ENCODE measurements at places on chromosomes 7 and 10.
A peak's percentile ranks its signal among the peaks of the same experiment; 100 is the strongest.

- H3K36me3 ChIP-seq: no peaks in the 10 kb centered on the region
- H3K4me3 ChIP-seq: no peak overlapping the region
- peaks cover 3% of the 10 kb centered on the region for H3K4me1 ChIP-seq
- no peak for DNase-seq
- peaks cover 24% of the 10 kb centered on the region for H3K27me3 ChIP-seq
Measured at GRCh38 chr10:117609796-117610170, 67.2 kb downstream of the EMX2 start.

GRCh38 chr7:25014756-25015155 lies 34.8 kb upstream of the OSBPL3 start:
- no peaks in the 10 kb centered on the region for H3K36me3 ChIP-seq
- no peak overlapping the region for H3K4me3 ChIP-seq
- H3K27me3 ChIP-seq: peaks cover 1% of the 10 kb centered on the region
- H3K4me1 ChIP-seq: no peaks in the 10 kb centered on the region

DNA sequence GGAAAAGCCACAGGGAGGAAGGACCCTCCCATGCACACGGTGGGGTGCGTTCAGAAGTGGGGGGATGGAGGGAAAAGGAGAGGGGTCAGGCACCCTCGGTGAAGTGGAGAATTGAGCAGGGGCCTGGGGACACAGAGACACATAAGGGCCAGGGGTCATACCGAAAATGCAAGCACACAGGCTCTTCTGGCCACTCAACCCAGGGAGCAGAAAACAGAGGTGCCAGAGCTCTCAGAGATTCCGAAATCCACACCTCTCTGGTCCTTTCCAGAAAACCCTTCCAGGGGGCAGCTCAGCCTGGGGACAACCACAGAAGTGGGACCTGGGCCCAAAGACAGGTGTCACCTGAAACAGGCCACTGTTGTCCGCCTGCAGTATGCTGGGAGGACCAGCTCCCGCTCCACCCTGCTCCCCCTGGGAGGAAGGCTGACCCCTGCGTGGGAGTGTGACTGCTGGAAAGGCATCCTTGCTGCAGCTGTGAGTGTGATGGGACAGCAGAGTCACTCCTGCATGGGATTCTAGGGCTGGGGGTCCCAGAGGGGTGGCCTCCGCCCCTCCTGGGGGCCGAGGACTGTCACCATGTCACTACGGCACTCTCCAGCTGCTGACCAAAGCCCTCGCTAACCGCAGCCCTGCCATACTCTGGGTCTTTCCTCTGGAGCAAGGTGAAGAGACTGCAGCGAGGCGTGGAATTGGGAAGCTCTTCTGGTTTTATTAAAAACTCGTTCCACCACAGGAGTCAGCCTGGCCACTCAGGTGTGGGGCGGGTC lies 63.1 kb downstream of the TMEM209 start:
- DNase-seq: no peak
- H3K27me3 ChIP-seq: no peaks in the 10 kb centered on the region
- peak overlapping the region; percentile 67 for H3K27ac ChIP-seq
- H3K4me3 ChIP-seq: peak overlapping the region; percentile 80
- H3K4me1 ChIP-seq: peaks cover 32% of the 10 kb centered on the region
- H3K36me3 ChIP-seq: peaks cover 7% of the 10 kb centered on the region

- no peaks in the 10 kb centered on the region for H3K36me3 ChIP-seq
- DNase-seq: no peak
- no peak overlapping the region for H3K27ac ChIP-seq
- peaks cover 96% of the 10 kb centered on the region for H3K4me1 ChIP-seq
Measured at GRCh38 chr10:35372329-35372728, 36.0 kb downstream of the CCNY start.

GRCh38 chr7:76023002-76023401 lies 24.8 kb downstream of the STYXL1 start:
- peaks cover 19% of the 10 kb centered on the region for H3K4me1 ChIP-seq
- peaks cover 20% of the 10 kb centered on the region for H3K36me3 ChIP-seq
- no peak overlapping the region for H3K4me3 ChIP-seq
- H3K27me3 ChIP-seq: no peaks in the 10 kb centered on the region
- no peak overlapping the region for H3K27ac ChIP-seq

DNA sequence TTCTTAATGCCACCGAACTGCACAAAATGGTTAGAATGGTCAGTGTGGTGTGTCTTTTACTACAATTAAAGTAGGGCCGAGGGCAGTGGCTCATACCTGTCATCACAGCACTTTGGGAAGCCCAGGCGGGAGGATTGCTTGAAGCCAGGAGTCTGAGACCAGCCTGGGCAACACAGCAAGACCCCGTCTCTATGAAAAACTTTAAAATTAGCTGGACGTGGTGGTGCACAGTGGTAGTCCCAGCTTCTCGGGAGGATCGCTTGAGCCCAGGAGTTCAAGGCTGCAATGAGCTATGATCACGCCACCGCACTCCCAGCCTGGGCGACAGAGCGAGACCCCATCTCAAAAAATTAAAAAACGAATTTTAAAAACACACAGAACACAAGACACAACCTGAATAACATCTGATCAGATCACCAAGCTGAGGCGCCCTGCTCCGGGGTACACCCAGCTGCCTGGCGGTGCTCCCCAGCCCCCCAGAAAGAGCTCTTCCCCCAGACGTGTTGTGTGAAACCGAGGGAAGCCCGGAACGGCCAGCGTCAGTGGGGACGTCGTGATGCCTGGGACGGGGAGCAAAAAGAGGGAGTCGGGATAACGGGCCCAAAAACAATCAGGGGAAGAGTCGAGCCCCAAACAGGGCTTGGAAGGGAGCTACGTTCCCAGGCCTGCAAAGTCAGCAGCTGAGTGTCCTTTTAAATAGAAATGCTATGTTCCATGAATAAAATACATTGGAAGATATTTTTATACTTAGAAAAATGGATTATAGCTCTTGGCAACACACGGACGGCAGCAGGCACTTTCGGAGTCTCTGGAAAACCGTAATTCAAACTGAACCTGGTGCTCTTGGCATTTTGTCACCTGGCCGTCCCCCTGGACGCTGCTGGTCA lies 80.7 kb upstream of the PDGFA start:
- peak overlapping the region; percentile 100 for H3K27ac ChIP-seq
- H3K27me3 ChIP-seq: no peaks in the 10 kb centered on the region
- H3K4me3 ChIP-seq: no peak overlapping the region
- DNase-seq: peak; percentile 44
- peaks cover 16% of the 10 kb centered on the region for H3K36me3 ChIP-seq

GRCh38 chr7:125926621-125927020 lies 997.0 kb upstream of the POT1 start:
- H3K27ac ChIP-seq: no peak overlapping the region
- no peaks in the 10 kb centered on the region for H3K4me1 ChIP-seq
- no peak overlapping the region for H3K4me3 ChIP-seq
- H3K27me3 ChIP-seq: no peaks in the 10 kb centered on the region
- DNase-seq: no peak

- H3K36me3 ChIP-seq: peaks cover 2% of the 10 kb centered on the region
- H3K27ac ChIP-seq: no peak overlapping the region
- no peak for DNase-seq
- H3K27me3 ChIP-seq: peaks cover 40% of the 10 kb centered on the region
Measured at GRCh38 chr10:11824825-11825224, 1.7 kb downstream of the PROSER2 start.

DNA sequence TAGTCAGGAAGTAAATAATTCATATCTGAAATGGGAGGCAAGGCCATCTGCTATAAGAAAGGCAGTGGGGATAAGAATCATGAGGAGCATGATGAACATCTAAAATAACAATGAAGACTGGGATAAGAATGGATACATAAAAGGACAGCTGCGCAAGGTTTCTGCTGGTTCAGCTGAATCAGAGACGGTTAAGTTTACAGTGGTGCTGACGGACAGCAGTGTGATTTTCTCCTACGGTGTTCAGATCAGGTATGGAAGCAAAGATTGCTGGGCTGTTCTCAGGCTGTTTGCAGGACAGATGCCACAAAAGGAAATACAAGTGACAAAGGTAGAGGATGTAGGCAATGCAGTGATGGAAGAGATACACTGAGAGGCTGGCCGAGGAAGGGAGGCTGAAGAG lies 8.4 kb downstream of the CYCS start:
- no peak overlapping the region for H3K4me3 ChIP-seq
- H3K27ac ChIP-seq: peak overlapping the region; percentile 37
- H3K4me1 ChIP-seq: peaks cover 16% of the 10 kb centered on the region

Data from naive thymus-derived CD8-positive, alpha-beta T cell (primary cell).